ENCODE measurements at places on chromosomes 6 and 20.

DNA sequence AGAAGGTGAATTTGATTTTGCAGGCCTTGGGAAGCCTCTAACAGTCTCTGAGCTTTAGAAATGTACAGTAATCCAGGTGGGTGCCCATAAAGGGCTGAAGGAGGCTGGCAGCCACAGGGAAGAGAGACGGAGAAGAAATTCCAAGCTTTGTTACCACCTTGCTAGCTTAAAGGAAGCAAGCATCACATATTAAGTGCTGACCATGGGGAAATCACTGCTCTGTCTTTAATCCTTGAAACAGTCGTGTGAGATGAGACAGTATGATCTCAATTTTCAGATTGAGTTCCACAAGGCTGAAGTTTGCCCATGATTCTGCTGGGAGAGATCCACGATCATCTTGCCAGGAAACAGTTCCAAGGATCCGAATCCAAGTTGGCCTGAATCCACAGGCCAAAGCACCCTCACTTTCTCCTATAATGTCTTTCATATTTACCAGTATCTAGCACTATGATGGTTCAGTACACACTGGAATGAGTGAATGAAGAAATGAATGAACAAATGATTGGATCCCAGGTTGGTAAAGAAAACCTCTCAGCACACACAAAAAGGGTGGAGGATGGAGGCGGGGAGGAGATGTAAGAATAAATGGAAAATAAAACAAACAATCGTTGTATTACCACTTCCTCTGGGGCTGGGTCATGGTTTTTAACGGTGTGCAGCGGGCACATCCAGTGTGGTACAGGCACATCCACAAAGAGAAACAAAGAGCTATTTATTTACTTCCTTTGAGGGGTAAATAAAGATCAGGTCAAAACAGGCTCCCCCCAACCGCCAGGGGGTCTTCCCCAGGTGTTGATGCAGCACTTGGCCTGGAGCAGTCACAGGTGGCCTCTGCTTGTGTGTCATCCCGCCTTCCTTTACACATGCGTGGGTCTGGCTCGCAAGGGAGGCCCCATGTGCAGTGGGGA lies 28.2 kb upstream of the TAF8 start:
- DNase-seq, result no peak

- DNase-seq, result no peak
These were observed 66.5 kb downstream of the STK4 start for GRCh38 chr20:45032781-45033180.

DNA sequence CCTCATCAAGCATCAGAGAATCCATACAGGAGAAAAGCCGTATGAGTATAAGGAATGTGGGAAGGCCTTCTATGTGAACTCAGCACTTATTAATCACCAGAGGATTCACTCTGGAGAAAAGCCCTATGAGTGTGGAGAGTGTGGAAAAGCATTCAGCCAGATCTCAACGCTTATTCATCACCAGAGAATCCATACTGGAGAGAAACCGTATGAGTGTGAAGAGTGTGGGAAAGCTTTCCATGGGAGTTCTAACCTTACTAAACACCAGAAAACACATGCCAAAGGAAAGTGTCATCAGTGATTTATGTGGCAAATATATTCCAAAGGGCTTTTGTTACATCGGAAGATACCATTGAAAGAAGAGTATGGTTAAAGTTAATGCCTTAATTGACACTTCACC lies 25.4 kb downstream of the ZKSCAN8 start:
- DNase-seq, result no peak

GRCh38 chr6:140011537-140011936 lies 637.1 kb upstream of the CITED2 start:
- DNase-seq, result no peak

DNA sequence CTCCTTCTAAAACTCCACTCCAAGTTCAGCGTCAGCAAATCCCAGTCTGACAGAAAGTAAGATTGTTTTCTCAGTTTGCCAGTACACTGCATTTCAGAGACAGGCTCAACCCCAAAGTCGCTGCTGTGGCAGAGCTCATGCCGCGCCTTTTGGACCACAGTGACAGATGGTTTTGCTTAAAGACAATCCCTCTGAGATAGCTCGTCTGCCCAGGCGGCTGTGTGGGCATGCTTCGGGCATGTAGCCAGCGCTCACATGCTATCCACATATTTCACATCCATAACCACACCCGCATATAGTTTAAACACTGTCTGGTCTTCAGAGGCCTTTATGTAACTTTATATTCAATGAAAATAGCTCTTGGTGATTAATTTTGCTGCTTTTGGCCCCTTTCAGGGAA lies 14.7 kb upstream of the PXDC1 start:
- peak; percentile 95 for DNase-seq
